CD4-positive, alpha-beta T cell treated with Interleukin-2 at 100 ng/mL for 4 hours (primary cell): ENCODE measurements at places on chromosomes 3 and 15.
A peak's percentile ranks its signal among the peaks of the same experiment; 100 is the strongest.

DNA sequence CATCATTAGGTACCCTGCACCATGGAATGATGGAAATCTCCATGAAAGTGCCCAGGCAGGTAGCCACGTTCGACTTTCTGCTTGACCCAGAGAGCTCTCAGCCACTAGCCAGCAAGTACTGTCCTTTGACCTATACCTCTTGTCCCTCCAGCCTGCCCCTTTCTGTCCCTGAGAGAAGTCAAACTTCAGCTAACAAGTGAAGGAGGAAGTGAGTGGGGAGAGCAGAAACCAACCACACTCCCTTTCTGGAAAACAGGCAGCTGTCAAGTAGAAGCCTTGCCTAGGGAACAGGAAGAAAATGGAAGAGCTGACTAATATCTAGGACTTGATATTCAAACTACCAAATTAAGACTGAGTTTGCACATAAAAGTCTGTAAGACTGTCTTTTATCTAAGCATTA, 30.3 kb upstream of the FSTL1 start:
- DNase-seq, result no peak

DNA sequence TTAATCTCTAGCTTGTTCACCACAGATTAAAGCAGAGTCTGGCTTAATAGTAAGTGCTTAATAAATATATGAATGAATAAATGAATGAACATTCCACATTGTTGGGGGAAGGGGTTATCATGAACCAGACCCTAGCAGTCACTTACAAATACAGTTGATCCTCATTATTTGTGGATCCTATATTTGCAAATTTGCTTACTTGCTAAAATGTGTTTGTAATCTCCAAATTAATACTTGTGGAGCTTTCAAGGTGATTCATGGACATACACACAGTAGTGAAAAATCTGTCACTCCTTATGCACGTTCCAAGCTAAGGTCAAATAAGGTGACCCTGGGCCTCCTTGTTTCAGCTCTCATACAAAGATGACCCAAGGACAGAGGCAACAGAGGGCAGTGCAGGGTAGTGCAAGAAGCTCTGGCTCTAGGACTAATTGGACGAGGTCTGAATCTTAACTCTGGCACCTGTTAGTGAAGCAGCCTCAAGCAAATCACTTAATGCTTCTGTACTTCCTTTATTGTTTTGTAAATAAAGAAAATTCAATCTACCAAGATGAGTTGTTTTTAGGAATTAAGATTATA, 112.8 kb upstream of the C2CD4B start:
- no peak for DNase-seq

GRCh38 chr3:105868431-105868741, 426 bp downstream of the CBLB start:
- no peak for DNase-seq

- DNase-seq, result no peak
Measured at GRCh38 chr3:51715977-51716294, 9.1 kb downstream of the GRM2 start.

DNA sequence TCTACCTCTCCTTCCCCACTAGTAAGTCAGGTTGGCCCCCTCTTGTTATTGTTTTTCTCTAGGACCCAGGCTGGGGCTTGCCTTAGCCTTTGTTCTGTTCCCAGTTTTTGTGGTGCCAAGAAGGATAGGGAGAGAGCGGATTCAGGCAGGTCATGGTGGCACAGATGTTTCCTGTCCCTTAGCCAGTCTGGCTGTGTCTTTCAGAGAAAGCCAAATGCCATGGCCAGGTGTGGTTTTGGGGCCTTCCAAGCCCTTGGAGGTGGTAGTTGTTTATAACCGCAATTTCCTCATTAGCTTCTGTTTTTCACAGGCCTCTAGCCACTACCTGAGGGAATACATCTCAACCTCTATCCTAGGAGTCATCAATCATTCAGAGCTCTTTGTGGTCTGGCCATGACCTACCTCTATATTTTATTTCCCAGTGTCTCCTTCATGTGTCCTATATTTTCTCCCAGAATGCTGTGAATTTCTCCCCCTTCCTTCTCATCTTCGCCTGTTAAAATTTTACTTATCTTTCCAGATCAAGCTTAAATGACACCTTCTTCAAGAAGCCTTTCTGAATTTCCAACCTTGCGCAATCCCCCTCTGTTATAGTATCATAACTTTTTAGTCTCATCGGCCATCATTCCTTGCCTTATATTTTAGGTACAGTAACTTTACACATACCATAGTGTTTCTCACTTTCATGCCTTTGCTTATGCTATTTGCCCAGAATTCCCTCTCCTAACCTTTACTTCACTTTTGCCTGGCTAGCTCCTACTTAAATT, 38.2 kb downstream of the TIMP4 start:
- DNase-seq, result no peak

DNA sequence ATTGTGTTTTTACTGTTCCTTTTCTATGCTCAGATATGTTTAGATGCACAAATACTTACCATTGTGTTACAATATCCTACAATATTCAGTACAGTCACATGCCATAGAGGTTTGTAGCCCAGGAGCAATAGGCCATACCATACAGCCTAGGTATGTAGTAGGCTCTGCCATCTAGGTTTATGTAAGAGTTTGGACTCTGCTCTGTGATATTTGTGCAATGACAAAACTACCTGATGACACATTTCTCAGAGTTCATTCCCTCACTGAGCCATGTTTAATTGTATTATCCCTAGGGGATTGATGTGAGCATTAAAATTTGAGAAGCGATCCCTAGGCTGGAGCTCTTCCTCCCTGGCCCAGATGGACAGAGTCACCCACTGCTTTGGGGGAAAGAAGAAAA, 270.0 kb upstream of the PROK2 start:
- no peak for DNase-seq

GRCh38 chr3:103127737-103128136, 692.9 kb downstream of the ZPLD1 start:
- no peak for DNase-seq

GRCh38 chr3:127139601-127140500, 53.1 kb upstream of the PRR23E start:
- no peak for DNase-seq

DNA sequence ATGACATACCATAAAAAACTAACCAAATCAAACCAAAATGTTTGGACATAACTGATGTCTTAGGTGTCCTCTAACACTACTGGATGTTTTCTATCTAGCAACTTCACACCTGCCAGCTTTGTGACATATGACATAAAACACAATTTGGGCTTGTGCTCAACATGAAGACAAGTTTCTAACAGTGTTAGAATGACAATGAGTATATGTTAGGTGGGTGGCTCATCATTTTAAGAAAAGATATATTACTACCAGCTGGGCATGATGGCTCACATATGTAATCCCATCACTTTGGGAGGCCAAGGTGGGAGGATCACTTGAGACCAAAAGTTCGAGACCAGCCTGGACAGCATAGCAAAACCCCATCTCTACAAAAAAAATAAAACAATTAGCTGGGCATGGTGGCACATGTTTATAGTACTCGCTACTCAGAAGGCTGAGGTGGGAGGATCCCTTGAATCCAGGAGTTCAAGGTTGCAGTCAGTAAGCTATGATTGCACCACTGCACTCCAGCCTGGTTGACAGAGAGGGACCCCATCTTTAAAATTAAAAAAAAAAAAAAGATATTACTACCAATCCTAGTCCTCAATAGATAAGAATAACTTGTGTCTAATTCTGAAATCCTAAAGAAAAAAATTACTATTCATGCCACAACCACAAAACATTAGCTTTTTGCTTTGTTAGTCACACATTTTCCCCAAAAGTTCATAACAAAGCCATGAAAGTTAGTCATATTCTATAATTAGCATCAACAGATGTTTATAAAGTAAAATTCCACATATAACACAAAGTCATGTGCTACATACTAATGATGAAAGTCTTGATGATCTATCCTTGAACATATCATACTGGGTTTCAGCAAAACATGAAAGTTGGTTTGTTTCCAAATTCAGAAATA, 59.9 kb downstream of the LRRFIP2 start:
- no peak for DNase-seq

GRCh38 chr3:140420621-140421357, 257.1 kb upstream of the TRIM42 start:
- DNase-seq, result no peak

- no peak for DNase-seq
Measured at GRCh38 chr3:149660462-149660861, 2.6 kb upstream of the WWTR1 start.

- peak; percentile 40 for DNase-seq
Measured at GRCh38 chr3:179324270-179324754, 1.5 kb downstream of the ZNF639 start.

DNA sequence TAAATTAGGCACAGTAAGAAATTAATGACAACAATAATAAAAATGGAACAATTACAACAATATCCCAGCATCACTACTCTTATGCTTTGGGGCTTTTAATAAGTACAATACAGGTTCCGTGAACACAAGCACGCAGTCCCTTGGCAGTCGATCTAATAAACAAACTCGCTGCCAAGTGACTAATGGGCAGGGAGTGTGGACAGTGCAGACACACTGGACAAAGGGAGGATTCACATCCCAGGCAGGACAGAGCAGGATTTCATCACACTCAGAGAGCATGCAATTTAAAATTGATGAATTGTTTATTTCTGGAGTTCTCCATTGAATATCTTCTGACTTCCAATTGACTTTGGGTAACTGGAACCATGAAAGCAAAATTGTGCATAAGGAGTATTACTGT, 524.1 kb upstream of the CFAP20DC start:
- DNase-seq, result no peak

GRCh38 chr15:24919446-24919845, 35.3 kb upstream of the SNRPN start:
- DNase-seq, result no peak

GRCh38 chr3:29381595-29381994, 100.7 kb downstream of the RBMS3 start:
- no peak for DNase-seq

GRCh38 chr15:42034628-42035434, 14.0 kb upstream of the PLA2G4E start:
- DNase-seq, result no peak
